Brain (organoid and tissue), 16 donors: ENCODE measurements at places on chromosomes 16 and 17. TPM values are rescaled to one million over a fixed set of nuclear protein-coding genes. Genes with fewer than 3 reads are reported as not detected.

Gene GINS2
- polyA plus RNA-seq: 38.2 TPM

Gene RNF43
- polyA plus RNA-seq: 0.56 TPM

Gene TMED6
- not detected for polyA plus RNA-seq

Gene STAC2
- polyA plus RNA-seq: 19.5 TPM

Gene FGF11
- 6.6 TPM for polyA plus RNA-seq

Gene KRT40
- not detected for polyA plus RNA-seq

Gene SLC13A5
- 2.7 TPM for polyA plus RNA-seq

Gene NAE1
- polyA plus RNA-seq: 35.0 TPM

Gene SAMD14
- polyA plus RNA-seq: 24.4 TPM

Gene UNC13D
- polyA plus RNA-seq: 1.8 TPM

Gene PRAC2
- not detected for polyA plus RNA-seq

Gene C17orf113
- polyA plus RNA-seq: 2.9 TPM

Gene CTRL
- 1.0 TPM for polyA plus RNA-seq

Gene CD19
- polyA plus RNA-seq: not detected

Gene UMOD
- not detected for polyA plus RNA-seq

Gene GGA2
- 36.2 TPM for polyA plus RNA-seq
